ENCODE measurements at places on chromosomes 2 and 18.

DNA sequence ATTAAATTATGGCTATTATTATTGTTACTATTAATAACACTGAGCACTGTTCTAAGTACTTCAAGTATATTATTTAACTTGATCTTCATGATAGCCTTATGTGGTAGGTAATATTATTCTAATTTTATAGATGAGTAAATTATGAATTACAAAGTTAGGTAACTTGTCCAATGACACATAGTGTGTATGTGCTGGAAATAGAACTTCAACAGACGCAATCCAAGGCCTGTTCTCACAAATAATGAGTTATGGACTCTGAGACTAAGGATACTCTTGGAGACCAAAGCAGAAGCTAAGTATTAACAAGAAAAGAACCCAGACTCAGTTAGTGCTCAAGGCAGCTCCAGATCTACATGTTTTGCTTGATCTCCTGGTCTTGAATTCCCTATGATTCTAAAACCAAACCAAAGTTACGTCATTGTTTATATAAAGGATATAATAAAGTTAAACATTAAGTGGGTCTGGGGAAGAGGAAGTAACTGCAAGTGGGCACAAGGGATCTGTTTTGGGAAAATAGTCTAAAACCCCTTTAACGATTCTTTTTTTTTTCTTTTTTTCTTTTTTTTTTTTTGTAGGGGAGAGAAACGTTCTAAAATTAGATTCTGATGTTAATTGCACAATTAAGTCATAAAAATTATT, 211.3 kb downstream of the ERBB4 start:
- DNase-seq, result peak; percentile 1

DNA sequence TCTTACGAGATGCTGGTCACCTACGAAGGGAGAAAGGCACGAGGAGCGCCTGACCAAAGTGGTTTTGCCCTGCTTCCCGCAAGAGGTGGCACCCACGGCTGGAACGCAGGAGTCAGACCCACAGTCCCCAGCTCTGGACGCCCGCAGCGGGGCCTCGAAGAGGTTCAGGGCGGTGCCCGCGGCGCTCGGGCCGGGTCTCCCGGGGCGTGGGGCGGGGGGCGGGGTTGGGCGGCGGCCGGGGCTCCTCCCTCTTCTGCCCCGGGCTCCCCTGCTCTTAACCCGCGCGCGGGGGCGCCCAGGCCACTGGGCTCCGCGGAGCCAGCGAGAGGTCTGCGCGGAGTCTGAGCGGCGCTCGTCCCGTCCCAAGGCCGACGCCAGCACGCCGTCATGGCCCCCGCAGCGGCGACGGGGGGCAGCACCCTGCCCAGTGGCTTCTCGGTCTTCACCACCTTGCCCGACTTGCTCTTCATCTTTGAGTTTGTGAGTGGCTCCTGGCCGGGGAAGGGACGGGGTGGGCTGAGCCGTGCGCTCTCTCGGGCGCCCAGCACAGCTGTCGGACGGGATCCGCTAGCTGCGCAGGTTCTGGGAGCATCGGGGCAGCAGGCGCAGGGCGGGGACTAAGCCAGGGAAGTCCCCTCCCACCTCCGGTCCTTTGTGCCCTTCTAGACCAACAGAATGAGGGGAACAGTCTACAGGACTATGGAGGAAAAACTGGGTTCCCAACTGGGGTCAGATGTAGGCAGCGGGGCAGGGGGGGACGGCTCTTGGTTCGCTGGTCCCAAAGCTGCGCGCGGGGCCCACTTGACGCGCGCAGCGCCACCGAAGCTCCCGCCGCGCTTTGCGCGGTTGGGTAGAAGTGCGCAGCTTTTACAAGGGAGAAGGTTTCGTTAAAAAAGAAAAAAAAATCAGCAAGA, at the start of gene MAL:
Gene MAL, plus strand, starts transcription at position 303 of the 914 bp plus-strand sequence. Its CDS starts 85 bp downstream, at position 388.
- no peak for DNase-seq

DNA sequence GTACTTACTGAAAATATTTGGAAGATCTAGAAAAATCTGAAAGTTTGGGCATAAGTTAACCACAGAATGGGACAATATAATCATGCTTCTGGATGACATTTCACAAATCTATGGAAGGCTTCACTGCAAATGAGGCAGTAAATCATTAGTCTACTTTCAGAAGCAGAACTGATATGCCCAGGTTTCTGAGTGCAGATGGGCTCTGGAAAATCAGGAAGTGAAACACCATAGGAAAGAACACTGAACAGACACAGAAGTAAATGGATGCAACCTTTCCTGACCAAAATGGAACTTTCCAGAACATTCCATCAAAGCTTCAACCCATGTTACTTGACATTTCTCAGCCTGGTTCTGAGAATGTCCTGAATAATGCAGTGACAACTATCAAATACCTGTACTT, 55.1 kb downstream of the KCNG3 start:
- no peak for DNase-seq

GRCh38 chr2:224524657-224525056, 60.5 kb downstream of the CUL3 start:
- no peak for DNase-seq

DNA sequence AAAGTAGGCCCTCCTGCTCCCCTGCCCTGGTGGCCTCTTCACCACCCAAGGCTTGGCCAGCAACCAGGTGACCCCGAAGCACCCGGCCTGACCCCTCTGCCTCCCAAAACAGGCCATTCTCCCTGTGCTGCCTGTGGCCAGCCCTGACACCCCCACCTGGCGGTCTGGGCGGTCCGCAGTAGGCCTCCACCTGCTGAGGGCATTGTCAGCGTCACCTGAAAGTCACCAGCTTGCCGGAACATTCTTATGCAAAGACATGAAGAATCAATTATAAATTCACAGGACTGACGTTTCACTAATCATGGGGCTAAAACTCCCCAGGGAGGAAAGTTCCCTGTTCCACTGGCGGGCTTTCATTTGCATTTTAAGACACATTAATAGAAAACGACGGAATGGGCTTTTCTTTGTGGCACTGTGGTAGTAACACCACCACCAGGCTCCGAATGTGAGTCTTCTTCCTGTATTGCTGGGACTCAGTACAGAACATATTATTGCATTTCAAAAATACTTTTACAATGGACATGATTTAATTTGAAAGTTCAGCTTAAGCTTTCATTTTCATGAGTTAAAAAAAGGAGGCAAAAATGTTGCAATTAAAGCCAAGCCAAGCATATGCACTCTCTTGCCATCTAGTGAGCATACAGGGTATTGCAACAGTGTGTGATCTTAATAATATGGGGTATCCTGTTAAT, 57.4 kb downstream of the ADI1 start:
- peak; percentile 73 for DNase-seq

GRCh38 chr2:239959059-239959971, 65.8 kb downstream of the NDUFA10 start:
- DNase-seq, result no peak

Measured in HuH-7 (cell line).